PC-3 (cell line): ENCODE measurements at places on chromosomes 7 and 10. TPM values are rescaled to one million over a fixed set of nuclear protein-coding genes. Genes with fewer than 3 reads are reported as not detected.

TAS2R4 gene
- 0.35 TPM in 1 of 2 replicates, not detected in the other for total RNA-seq

NEURL1 gene
- 1.7 and 3.5 TPM in 2 replicates for total RNA-seq

PPP3CB gene
- 43.8 and 66.5 TPM in 2 replicates for total RNA-seq

EPHA1 gene
- total RNA-seq: 43.9 and 46.4 TPM in 2 replicates

PAPOLB gene
- 0.29 and 0.40 TPM in 2 replicates for total RNA-seq

ZNF722 gene
- not detected in 2 replicates for total RNA-seq

ADAM22 gene
- total RNA-seq: 4.4 and 5.9 TPM in 2 replicates

ZNF746 gene
- total RNA-seq: 19.6 and 27.4 TPM in 2 replicates

CYP26A1 gene
- 0.26 TPM in 1 of 2 replicates, not detected in the other for total RNA-seq

DNA sequence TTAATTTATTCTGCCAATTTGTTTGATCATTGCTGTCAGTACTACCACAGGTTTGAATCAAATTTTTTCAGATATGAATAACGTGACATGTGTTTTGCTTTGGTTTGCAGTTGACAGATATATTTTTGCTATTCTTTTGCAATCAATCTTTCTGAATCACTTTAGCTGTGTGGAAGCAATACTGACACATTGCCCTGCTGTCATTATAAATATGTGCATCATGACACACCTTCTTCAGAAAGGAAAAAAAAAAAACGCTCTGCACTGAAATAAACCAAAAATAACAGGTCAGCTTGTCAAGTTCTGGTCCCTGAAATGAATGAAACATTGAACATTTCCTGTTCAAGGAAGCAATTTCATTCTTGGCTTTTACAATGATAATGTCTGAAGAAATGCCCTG is 93.8 kb upstream of the FAM13C start:
- no peak overlapping the region for H3K27ac ChIP-seq
- DNase-seq: peak; percentile 25
- no peaks in the 10 kb centered on the region for H3K4me1 ChIP-seq
- peaks cover 45% of the 10 kb centered on the region for H3K27me3 ChIP-seq
- no peak overlapping the region for H3K4me3 ChIP-seq
- H3K36me3 ChIP-seq: no peaks in the 10 kb centered on the region

- H3K4me1 ChIP-seq: peaks cover 50% of the 10 kb centered on the region
- no peaks in the 10 kb centered on the region for H3K27me3 ChIP-seq
- peak overlapping the region; percentile 96 for H3K27ac ChIP-seq
Observed at GRCh38 chr10:47406870-47407691, 23.0 kb upstream of the ZNF488 start.

- H3K27ac ChIP-seq: no peak overlapping the region
- H3K36me3 ChIP-seq: no peaks in the 10 kb centered on the region
- H3K4me1 ChIP-seq: peaks cover 3% of the 10 kb centered on the region
- no peak overlapping the region for H3K4me3 ChIP-seq
Observed at GRCh38 chr10:49381111-49381900, 14.6 kb downstream of the DRGX start.

DNA sequence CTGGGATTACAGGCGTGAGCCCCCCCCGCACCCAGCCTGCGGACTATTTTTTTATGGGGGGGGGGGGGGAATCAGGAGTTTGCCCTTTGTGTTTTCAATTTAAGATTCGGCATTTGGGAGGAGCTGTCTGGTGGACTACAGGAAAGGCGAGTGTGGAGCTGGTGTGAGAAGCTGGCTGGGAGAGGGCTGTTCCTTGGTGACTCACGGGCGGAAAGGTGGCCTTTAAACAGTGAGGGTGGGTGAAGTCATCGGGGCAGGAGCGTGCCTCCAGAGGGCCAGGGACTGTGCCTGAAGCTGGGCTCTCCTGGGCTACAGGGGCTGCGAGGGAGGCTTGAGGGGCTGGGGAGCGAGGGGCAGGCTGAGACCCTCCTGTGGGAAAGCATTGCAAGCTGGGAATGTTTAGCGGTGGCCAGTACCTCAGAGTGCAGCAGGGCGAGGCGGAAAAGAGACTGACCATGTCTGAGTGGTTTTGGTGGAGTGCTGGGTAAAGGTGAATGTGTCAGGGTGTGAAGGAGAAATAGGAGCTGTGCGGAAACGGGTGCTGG is 39.7 kb upstream of the ZNF32 start:
- no peak overlapping the region for H3K4me3 ChIP-seq
- H3K27me3 ChIP-seq: peaks cover 16% of the 10 kb centered on the region
- no peaks in the 10 kb centered on the region for H3K36me3 ChIP-seq
- 0 out of 2 replicates have a peak, but pooled peaks cover 8% of the 10 kb centered on the region for H3K4me1 ChIP-seq
- peak; percentile 55 for DNase-seq

DNA sequence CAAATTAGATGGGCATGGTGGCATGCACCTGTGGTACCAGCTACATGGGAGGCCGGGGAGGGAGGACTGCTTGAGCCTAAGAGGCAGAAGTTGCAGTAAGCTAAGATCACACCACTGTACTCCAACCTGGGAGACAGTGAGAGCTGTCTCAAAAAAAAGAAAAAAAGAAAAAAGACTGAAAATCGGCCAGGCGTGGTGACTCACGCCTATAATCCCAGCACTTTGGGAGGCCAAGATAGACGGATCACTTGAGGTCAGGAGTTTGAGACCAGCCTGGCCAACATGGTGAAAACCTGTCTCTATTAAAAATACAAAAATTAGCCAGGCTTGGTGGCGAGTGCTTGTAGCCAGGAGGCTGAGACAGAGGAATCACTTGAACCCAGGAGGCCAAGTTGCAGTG is 11.9 kb downstream of the RNF216 start:
- H3K36me3 ChIP-seq: no peaks in the 10 kb centered on the region; the same call in 1 of the 2 replicates
- H3K27me3 ChIP-seq: no peaks in the 10 kb centered on the region
- peaks cover 25% of the 10 kb centered on the region for H3K4me1 ChIP-seq

DNA sequence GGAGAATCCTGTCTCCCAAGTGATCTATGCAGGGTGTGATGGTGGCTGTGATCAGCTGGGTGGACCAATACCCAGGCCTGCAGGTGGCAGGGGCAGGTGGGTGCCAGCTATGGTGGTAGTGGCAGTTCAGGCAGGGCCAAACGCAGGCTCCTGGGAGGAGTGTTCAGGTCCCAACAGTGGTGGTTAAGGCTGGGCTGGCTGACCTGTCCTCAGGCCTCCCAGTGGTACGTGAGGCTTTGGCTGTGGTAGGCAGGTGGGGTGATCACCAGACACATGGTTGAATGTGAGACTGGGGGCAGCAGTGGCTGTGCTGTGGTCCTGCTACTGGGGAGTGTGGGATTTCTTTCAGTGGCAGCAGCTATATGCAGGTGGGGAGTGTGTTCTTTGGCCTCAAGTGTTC is 126.7 kb upstream of the STARD3NL start:
- H3K36me3 ChIP-seq: no peaks in the 10 kb centered on the region
- DNase-seq: no peak
- no peak overlapping the region for H3K4me3 ChIP-seq

- H3K27me3 ChIP-seq: no peaks in the 10 kb centered on the region
- DNase-seq: no peak
- no peak overlapping the region for H3K27ac ChIP-seq
- no peaks in the 10 kb centered on the region for H3K36me3 ChIP-seq
- no peaks in the 10 kb centered on the region for H3K4me1 ChIP-seq
- H3K4me3 ChIP-seq: no peak overlapping the region
Observed at GRCh38 chr7:110105307-110105706, 985.6 kb upstream of the LRRN3 start.

DNA sequence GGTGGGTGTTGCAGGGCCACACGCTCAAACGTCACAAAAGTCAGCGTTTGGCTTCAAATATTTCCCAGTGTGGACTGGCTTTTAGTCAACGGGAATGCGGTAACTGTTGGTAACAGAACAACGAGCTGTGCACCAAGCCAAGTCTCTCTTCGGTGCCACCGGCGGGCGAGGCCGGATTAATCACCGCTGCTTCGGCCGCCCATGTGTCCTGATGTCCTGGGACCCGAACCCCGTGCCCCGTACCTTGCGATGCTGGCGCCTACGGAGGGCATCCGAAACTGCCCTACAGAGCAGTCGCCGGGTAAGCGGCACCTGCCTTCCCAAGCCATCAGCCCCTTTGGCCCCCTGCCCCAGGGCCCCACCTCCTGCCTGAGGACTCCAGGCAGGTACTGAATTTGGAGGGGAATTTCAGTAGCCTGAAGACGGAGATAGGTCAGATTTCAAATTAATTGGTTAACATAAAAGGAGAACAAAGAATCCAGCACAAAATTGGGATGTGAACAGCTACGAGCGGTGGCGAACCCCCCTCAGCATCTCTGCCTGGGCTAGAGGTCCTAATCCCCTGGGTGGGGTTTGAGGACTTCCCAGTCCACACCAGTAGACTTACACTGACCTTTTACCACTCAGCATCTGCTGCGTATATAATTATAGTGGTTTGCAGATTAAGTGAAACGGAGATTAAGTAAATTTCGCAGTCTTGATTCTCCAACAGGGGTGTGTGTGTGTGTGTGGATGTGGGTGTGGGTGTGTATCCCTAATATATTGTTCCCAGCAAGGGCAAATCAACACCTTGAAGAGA is at the start of gene LRRC72:
LRRC72 (plus strand) TSS at position 84 of the 799 bp plus-strand sequence; CDS start at position 212, 128 bp downstream.
- H3K27me3 ChIP-seq: no peaks in the 10 kb centered on the region
- H3K4me3 ChIP-seq: no peak within 1 kb of the TSS
- DNase-seq: no peak

GRCh38 chr10:75967491-75967890 is 536.1 kb downstream of the LRMDA start:
- H3K27me3 ChIP-seq: peaks cover 67% of the 10 kb centered on the region
- DNase-seq: no peak
- H3K27ac ChIP-seq: no peak overlapping the region
- H3K4me3 ChIP-seq: no peak overlapping the region

- no peaks in the 10 kb centered on the region for H3K36me3 ChIP-seq
- no peak overlapping the region for H3K4me3 ChIP-seq
- peaks cover 10% of the 10 kb centered on the region for H3K4me1 ChIP-seq
- no peak overlapping the region for H3K27ac ChIP-seq
- no peaks in the 10 kb centered on the region for H3K27me3 ChIP-seq
Observed at GRCh38 chr7:30202671-30203070, 67.9 kb downstream of the MTURN start.

- H3K36me3 ChIP-seq: no peaks in the 10 kb centered on the region
- no peak overlapping the region for H3K27ac ChIP-seq
- H3K27me3 ChIP-seq: no peaks in the 10 kb centered on the region
- H3K4me3 ChIP-seq: no peak overlapping the region
- DNase-seq: no peak
Observed at GRCh38 chr7:151379534-151380198, 30.2 kb downstream of the WDR86 start.

GRCh38 chr7:13963925-13964324 is 25.5 kb downstream of the ETV1 start:
- no peak overlapping the region for H3K4me3 ChIP-seq
- no peaks in the 10 kb centered on the region for H3K36me3 ChIP-seq
- no peaks in the 10 kb centered on the region for H3K27me3 ChIP-seq
- no peaks in the 10 kb centered on the region for H3K4me1 ChIP-seq

GRCh38 chr7:25843467-25843866 is 308.5 kb upstream of the NFE2L3 start:
- DNase-seq: no peak
- H3K4me1 ChIP-seq: peaks cover 14% of the 10 kb centered on the region; the same call in 1 of the 2 replicates
- H3K4me3 ChIP-seq: no peak overlapping the region
- no peaks in the 10 kb centered on the region for H3K36me3 ChIP-seq
- H3K27me3 ChIP-seq: peaks cover 40% of the 10 kb centered on the region

GRCh38 chr7:94053532-94053931 is 49.4 kb upstream of the BET1 start:
- H3K36me3 ChIP-seq: no peaks in the 10 kb centered on the region
- H3K4me3 ChIP-seq: no peak overlapping the region
- no peak overlapping the region for H3K27ac ChIP-seq

DNA sequence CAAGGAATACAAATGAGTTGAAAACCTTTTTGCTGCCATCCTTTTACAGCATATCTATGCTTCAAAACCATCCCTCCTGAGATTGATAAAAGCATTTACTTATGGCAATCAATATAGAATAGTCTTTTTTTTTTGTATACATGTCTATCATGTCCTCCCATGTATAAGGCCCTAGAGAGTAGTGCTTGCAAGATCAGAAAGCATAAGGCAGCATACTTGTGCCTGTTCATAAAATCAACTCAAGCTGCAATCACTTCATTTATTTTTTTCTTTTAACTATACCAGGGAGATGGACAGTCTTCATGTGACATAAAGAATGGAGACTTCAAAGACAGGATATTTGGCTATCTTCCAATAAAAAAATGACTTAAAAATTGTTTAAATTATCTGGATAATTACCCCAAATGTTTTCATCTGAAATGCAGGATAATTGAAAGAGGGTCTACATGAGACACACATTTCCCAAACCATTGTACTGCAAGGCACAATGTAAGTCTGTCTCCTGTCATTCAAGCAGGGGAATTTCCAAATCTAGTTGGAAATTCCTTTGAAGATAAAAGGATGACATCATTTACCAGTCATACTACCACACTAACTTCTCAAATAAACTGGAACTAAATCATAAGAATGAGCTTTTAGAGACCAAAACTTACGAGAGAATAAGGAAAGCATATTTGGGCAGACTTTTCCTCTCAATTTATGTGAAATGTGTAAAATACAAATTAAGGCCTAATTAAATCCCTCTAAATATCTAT is 22.5 kb downstream of the LRRN3 start:
- peak; percentile 66 for DNase-seq
- peak overlapping the region; percentile 4; the same call in 1 of the 2 replicates for H3K4me3 ChIP-seq
- no peaks in the 10 kb centered on the region for H3K27me3 ChIP-seq
- no peaks in the 10 kb centered on the region for H3K36me3 ChIP-seq
- peak overlapping the region; percentile 53 for H3K27ac ChIP-seq

DNA sequence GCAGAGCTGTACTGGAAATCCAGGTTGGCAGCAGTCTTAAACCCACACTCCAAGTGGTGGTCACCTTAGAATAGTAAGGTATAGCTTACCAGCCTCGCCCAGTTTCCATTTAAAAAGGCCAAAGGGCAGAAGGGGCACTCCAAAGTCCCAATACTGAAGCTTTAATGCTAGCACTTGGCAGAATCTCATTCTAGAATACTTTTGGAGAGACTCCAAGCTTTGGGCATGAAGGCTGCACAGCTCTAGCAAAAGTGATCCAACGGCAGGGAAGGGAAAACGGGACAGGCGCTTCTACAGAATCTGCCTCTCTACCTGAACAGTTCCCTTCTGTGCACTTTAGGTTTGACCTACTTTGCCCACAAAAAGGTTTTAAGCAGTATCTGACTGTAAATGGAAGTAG is 19.7 kb downstream of the SMURF1 start:
- H3K27me3 ChIP-seq: no peaks in the 10 kb centered on the region
- DNase-seq: peak; percentile 22
- peak overlapping the region; percentile 25; the same call in 1 of the 2 replicates for H3K4me3 ChIP-seq
- H3K36me3 ChIP-seq: peaks cover 19% of the 10 kb centered on the region

GRCh38 chr10:26384600-26384999 is 53.5 kb upstream of the APBB1IP start:
- H3K27me3 ChIP-seq: peaks cover 14% of the 10 kb centered on the region; the same call in 1 of the 2 replicates
- DNase-seq: no peak
- no peak overlapping the region for H3K4me3 ChIP-seq
- H3K36me3 ChIP-seq: no peaks in the 10 kb centered on the region
- H3K27ac ChIP-seq: no peak overlapping the region

DNA sequence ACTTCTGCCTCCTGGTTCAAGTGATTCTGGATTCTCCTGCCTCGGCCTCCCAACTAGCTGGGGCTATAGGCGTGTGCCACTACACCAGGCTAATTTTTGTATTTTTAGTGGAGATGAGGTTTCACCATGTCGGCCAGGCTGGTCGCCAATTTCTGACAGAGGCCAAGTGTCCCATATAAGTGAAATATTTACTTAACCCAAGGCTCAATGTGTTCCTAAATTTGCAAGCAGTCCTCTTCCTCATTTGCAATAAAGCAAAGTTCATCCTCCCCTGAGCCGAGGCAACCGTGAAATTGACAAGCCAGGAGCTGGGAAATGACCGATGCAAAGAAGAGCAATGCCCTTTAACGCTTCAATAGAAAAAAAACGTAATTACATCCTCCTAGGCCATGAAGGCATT is 347.7 kb downstream of the FRMD4A start:
- H3K27me3 ChIP-seq: no peaks in the 10 kb centered on the region
- DNase-seq: no peak
- H3K4me1 ChIP-seq: peaks cover 37% of the 10 kb centered on the region
- H3K36me3 ChIP-seq: no peaks in the 10 kb centered on the region
- no peak overlapping the region for H3K4me3 ChIP-seq
